ENCODE measurements at places on chromosomes 11 and 22.

DNA sequence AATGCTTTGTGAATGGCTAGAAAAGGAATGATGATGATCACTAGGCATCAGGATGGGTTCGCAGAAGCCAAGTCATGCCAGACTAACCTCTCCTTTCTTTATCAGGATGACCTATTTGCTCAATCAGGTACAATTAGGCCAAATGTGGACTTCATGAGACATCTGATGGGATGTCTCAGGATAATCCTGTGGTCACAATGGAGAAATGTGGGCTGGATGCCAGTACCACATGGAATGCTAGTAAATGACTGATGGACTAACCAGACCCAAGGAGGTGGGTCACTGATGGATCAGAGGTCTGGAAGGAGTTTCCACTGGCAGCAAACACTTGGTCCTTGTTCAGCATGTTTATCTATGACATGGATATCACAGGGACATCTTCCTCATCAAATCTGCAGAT is 94.8 kb upstream of the PHOX2A start:
- no peak for DNase-seq

DNA sequence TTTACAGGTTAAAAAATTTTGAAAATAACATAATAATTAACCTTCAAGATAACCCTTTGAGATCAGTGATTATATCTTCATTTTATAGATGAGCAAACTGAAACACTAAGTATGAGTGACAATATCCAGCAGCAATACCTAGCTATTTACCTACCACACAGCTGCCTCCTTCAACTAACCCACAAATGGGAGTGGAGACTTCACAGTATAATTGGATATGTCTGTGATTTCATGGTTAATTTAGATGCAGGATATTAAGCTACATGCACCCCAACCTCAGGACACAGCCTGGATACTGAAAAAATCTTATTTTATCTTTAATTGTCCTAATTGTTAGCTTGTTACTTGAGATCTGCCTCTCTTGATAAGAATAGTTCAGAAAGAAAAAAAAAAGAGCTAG is 297.2 kb upstream of the ANO5 start:
- no peak for DNase-seq

- DNase-seq = no peak
Measured at GRCh38 chr22:28231441-28231840, 312.4 kb upstream of the PITPNB start.

- no peak for DNase-seq
Measured at GRCh38 chr11:118304227-118304567, 333 bp upstream of the CD3E start.

GRCh38 chr22:20194681-20195593 is 44.1 kb upstream of the CCDC188 start:
- DNase-seq = no peak

DNA sequence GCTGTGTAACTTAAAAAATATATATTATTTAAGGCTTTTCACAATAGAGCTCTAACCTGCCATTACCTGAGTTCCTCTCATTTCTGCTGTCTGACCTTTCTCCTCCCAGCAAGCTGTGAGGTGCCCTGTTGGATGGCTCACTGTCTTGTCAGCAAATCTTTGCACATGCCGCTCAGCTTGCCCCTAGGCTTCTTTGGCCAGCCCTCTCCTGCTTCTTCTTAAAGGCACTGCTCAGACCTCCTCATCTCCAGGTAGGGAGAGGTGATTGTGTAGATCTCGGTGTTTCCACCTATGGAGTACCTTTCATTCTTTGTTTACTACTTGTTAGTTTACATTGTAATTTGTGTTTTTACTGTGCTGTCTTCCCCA is 96.5 kb downstream of the EXT2 start:
- DNase-seq = no peak

GRCh38 chr22:20807315-20807752 is 33.4 kb downstream of the SERPIND1 start:
- no peak for DNase-seq

- no peak for DNase-seq
Measured at GRCh38 chr11:117861151-117862018, 15.1 kb downstream of the FXYD6 start.

DNA sequence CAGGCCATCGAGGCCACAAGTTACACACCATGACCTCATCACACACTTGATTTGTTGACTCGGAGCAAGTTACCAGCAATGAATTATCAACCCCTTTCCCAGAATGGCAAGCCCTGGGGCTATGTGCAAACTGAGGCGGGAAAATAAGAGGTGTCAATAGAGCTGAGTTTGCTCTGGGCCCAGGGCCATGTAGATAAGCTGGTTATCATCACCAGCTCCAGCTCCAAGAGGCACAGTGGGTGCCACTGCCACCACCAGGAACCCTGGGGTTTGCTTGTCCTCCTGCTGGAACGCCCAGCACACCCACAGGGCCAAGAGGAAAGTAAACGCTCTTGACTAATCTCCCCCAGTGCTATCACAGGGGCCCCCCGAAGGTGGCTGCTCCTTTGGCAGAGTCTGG is 13.0 kb upstream of the VPS37C start:
- no peak for DNase-seq

DNA sequence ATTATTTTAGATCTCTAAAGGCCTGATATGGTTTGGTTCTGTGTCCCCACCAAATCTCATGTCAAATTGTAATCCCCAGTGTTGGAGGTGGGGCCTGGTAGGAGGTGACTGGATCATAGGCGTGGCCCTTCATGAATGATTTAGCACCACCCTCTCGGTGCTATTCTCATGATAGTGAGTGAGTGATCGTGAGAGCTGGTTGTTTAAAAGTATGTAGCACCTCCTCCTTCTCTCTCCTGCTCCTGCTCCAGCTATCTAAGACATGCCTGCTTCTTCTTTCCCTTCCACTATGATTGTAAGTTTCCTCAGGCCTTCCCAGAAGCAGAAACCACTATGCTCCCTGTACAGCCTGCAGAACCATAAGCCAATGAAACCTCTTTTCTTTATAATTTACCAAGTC is 114.1 kb downstream of the SERGEF start:
- DNase-seq = no peak

DNA sequence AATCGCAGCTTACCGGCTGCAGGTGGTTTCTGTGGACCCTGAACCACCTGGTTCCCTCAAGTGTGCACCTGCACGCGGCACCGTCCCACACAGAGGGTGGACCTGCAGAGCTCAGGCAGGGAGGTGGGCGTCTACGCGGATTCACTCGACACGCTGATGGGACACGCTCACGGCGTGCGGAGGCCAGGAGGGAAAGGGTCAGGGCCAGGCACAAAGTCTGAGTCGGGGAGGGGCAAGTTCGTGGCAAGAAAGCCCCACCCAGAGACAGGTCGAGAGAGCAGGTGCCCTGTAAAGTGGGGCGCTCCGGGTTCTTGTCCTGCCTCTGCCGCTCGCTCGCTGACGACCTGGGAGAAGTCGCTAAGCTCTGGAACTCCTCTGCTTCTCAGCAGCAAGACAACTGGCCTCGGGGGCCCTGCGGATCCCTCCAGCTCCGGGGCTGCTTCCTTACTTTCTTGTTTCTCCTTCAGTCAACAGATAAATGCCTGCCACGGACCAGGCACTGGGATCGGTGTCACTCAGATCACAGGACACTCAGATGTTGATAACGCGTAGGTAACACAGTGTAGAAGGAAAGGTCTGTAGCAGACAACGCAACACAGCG is 72.4 kb upstream of the NUP50 start:
- no peak for DNase-seq

GRCh38 chr22:30984317-30984716 is 15.3 kb downstream of the TUG1 start:
- DNase-seq = no peak

GRCh38 chr11:121872356-121872755 is 243.7 kb downstream of the BLID start:
- no peak for DNase-seq

DNA sequence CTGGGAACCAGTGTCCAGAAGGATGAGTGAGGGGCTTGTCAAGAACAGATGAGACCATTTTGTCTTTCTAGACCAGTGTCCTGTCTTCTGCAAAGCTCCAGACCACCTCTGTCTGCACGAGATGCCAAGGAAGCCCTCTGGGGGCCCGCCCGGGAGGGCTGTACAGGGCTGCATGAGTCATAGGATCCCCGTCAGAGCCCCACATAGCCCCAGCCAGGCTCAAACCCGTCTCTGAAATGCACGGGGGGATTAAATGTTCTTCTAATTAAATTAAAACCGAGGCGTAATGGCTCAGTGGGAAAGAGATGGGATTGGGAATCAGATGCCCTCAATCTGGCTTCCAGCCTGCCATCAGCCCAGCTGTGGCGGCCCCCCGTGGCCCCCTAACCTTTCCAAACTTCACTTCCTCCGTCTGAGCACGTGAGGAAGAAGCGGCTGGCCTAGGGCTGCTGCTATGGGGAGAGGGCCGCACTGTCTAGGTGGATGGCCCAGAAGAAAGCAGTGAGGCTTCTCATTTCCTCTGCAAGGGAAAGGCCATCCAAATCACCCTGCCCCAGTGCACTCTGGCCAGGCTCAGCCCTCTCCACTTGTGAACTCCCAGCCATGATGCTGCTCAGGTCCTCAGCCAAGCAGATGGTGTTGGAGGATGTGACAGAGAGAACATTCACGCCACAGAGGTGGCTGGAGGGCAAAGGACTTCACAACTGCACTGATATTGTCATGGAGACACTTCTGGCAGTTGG is 32.8 kb downstream of the KCNQ1OT1 start:
- no peak for DNase-seq

DNA sequence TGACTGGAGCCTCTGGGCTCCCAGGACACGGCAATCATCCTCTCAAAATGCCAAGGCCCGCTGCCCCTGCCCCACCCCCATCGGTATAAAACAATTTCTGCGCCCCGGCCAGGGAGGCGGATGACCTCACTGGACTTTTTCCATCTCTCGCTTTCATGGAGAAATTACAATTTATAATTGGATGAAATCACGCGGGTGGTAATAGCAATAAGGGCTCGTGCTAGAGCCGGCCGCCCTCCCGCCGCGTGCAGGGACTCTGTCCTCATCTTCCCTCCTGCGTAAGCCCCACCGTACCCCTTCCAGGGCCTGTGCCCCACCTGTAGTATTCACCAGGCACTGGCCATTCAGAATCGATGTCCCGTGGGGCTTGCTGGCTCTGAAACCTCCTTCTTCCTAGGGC is 64.5 kb downstream of the MACROD1 start:
- DNase-seq = no peak

- no peak for DNase-seq
Measured at GRCh38 chr11:78371221-78371891, 46.3 kb downstream of the GAB2 start.

GRCh38 chr11:46661836-46662235 is 38.6 kb downstream of the ARHGAP1 start:
- no peak for DNase-seq

- peak; percentile 64 for DNase-seq
Measured at GRCh38 chr11:66347425-66348276, at the start of gene B4GAT1. TSS of gene B4GAT1 (minus strand) at chr11:66347629. CDS start at chr11:66347545, 84 bp downstream.

DNA sequence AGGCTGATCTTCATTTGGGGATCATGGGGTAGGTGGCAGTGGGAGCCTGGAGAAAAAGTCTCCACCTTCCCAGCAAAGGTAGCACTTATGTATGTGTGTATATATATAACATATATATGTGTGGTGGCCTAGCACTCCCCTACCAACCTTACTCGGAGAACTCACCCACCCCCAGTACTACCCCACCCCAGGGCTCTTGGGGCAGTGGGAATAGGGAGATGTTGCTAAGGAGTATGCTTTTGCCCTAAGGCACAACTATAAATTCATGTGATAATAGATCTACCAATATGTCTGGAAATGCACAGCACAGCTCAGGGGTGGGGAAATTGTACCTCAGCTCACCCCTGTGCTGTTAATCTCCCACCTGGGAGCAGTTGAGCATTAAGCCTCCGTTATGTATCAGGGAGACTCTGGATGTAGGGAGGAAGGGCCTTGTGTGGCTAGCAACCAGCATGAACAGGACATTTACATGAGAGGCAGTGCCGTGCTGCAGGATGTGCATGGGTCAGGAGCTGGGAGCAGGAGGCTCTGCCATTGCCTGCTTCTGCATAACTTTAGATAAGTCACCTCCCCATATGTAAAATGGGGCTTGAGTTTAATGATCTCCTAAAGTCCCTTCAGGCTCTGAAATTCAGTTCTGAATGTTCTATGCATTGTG is 57.3 kb downstream of the C11orf91 start:
- no peak for DNase-seq

- DNase-seq = no peak
Measured at GRCh38 chr11:34790620-34791019, 125.6 kb downstream of the APIP start.

DNA sequence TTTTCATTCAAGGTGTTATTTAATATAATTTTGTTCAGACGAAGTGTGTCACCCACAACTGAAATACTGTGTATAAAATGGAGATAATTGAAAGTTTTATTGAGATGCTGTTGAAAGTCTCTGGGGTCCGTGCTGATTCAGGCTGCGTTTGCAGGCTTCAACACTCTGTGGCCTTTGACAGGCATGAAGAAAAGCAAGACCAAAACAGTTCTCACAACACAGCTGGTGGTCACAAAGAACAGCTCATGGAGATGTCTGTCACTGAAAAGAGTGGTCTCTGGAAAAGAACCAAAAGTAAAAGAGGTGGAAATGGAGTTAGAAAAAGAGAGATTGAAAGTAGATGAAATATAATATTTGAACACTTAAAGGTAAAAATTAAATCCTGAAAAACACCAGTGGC is 9.8 kb upstream of the MPPED2 start:
- no peak for DNase-seq

GRCh38 chr11:60947700-60948099 is 4.3 kb downstream of the SLC15A3 start:
- DNase-seq = no peak

- DNase-seq = no peak
Measured at GRCh38 chr11:115724666-115725065, 220.5 kb upstream of the CADM1 start.

- DNase-seq = no peak
Measured at GRCh38 chr11:64619811-64620380, 28.9 kb downstream of the SLC22A12 start.

DNA sequence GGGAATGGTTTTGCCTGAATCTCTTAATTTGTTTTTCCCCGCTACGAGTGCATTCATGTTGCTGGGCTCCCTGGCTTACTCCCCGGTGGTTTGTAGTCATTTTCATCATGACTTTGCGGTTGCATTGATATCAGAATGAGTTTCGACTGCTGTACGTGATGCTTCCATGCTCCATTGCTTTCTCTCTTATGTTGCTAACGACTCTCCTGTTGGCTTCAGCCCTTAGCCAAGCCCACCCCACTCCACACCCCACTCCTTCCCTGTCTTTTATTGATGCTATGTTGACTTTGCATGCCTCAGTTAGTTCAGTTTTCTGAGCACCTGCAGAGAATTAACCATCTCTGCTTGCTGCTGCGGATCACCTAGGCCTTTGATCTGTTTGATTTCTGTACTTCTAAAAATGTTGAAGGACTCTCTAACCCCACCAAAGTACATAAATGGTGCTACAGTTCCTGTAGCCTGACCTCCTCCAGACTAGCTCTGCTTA is 65.3 kb downstream of the ARFGAP2 start:
- DNase-seq = no peak

- no peak for DNase-seq
Measured at GRCh38 chr11:69274531-69275016, 19.4 kb upstream of the MYEOV start.
